ENCODE measurements at places on chromosomes 13 and 19.

GRCh38 chr13:48977973-48978372, 2.3 kb downstream of the FNDC3A start:
- no peak for DNase-seq

DNA sequence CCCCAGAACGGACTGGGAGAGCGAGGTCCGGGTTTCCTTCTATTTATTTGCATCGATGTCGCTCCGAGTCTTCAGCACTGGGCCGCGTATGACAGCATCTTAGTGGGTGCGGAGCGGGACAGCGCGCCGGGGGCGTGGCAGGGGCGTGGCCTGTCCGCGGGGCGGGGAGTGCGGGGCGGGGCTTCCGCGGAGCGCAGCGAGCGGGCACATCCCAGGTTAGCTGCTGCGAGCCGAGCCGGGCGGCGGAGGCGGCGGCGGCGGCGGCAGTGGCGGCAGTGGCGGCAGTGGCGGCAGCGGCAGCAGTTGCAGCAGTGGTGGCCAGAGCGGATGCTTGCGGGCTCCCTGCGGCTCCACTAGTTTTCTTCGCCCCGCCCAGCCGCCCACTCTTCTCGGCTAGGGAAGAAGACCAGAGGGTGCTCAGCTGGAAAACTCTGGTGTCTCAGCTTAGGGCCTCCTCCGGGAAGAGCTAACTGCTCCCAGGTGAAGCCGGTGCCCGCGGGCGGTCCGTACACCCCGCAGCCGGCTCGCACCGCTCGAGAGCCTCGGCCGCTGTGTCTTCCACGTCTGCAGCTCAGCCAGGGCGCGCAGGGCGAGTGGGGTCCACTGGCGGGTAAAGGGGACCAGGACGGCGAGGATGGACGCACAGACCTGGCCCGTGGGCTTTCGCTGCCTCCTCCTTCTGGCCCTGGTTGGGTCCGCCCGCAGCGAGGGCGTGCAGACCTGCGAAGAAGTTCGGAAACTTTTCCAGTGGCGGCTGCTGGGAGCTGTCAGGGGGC, at the start of gene GPC5:
Gene GPC5, plus strand, starts transcription at position 209 of the 776 bp plus-strand sequence.
- peak; percentile 86 for DNase-seq

GRCh38 chr13:37515226-37515625, 83.3 kb downstream of the POSTN start:
- no peak for DNase-seq

- no peak for DNase-seq
These were observed 65.4 kb downstream of the SPATA13 start for GRCh38 chr13:24225930-24226329.

- peak; percentile 67 for DNase-seq
These were observed 41.2 kb upstream of the USPL1 start for GRCh38 chr13:30576528-30576927.

GRCh38 chr13:52686376-52686775, 33.7 kb downstream of the SUGT1 start:
- no peak for DNase-seq

DNA sequence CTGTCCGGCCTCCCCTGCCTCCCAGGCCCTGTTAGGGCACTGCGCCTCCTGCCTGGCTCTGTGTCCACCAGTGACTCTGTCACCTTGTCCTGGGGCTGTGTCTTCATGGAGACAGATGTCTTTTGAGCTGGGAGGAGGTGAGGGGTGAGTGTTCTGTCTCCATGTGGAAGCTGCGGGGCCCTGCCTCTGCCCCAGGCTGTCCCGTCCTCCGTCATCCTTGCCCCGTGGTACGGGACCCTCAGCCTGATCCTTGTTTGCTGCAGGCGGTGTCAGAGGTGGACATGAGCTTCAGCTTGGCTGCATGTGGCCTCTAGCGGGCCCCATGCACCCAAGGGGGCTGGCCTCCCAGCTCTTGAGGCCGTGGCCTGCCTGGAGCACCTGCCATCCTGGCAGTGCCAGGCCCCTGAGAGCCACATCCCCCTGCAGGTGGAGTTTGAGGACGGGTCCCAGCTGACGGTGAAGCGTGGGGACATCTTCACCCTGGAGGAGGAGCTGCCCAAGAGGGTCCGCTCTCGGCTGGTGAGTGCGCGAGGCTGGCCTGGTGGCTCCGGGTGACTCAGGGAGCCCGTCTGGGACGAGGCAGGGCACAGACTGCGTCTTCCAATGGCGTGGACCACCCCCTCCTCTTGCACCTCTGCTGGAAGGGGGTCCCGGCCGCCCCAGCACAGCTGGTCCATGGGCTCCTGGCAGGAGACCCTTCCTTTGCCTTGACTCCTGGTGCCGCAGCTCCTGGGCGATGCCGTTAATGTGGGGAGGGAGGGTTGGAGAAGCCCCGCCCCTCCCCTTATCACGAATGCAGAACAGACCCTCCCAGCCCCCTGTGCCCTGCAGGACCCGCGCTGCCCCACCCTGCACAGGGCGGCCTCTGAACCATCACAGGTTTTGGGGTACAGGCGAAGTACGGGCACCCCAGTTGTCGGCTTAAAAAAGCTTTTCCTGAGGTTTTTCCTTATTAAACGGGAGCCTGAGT, 181.3 kb downstream of the KDM4B start:
- no peak for DNase-seq

DNA sequence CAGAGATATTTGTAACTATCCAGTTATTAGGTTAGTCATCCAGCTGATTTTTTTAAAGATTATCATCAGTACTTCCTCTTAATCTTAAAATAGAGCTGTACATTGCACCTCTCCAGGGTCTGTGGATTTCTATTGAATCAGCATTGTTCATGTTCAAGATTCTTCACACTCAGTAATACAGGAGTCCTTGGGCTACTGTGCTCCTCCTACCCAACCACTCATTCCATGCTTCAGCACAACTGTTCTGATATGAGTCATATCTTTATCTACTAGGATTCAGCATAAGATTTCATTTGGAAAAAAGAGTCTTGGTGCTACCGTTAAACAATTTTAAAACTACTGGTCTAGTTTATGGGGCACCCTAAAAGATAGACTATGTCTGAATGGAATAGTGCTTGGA, 357.8 kb downstream of the DCT start:
- no peak for DNase-seq

DNA sequence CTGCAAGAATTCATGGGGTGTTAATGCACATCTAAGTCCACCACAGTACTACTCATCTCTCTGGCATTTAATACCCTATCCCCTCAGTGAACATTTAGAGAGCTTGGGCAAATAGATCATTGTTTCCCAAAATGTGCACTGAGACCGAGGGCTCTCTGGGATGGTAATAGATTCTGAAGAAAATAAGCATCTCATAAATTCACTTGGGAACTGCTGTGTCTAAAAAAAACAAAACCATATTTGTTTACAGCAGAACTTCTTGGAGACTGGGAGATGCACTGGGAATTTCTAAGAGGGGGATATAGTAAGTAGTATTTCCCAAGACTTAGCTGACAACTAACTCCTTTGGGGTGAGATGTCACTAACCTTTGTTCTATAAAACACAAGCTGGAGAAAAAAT, 58.4 kb downstream of the ENOX1 start:
- DNase-seq: no peak

GRCh38 chr13:85806553-85807175, 7.4 kb upstream of the SLITRK6 start:
- no peak for DNase-seq

DNA sequence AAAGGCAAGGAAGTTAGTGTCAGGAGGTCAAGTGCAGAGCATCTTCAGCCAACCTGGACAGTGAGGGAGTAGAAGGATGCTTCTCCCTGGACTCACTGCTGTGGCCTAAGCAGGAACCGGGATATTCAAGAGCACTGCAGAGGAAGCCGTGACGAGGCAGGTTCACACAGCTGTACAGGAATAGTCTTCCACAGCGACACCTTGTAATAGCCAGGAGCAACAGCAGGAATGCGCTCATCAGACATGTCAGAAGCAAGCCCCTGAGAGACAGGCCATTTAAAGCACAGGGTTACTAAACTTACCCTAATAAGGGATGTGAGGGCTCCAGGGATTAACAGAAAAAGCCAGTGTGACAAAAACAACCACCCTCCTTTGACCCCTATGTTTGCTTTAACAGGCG, 3.5 kb upstream of the MED26 start:
- DNase-seq: no peak

DNA sequence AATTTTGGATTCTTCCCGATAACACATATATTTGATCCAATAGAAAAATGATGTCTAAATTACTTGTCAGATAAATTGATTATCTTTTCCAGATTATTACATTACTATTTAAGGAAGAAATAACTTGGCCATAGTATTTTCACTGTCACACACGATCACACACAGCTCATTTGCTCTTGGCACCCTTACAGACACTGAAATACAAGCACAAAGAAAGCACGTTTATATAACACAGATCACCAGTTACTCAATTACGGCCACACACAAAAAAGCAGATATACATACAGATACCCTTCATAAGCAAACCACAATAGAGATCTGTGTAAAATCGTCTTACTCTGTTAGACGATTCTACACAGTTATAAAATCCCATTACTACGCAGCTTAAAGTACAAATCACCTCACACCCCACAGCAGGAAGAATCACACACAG, 716 bp upstream of the ZNF420 start:
- no peak for DNase-seq

- DNase-seq: no peak
These were observed 64.4 kb downstream of the TRPM4 start for GRCh38 chr19:49222011-49222410.

- no peak for DNase-seq
These were observed 18.9 kb upstream of the MYO16 start for GRCh38 chr13:108610507-108610906.

DNA sequence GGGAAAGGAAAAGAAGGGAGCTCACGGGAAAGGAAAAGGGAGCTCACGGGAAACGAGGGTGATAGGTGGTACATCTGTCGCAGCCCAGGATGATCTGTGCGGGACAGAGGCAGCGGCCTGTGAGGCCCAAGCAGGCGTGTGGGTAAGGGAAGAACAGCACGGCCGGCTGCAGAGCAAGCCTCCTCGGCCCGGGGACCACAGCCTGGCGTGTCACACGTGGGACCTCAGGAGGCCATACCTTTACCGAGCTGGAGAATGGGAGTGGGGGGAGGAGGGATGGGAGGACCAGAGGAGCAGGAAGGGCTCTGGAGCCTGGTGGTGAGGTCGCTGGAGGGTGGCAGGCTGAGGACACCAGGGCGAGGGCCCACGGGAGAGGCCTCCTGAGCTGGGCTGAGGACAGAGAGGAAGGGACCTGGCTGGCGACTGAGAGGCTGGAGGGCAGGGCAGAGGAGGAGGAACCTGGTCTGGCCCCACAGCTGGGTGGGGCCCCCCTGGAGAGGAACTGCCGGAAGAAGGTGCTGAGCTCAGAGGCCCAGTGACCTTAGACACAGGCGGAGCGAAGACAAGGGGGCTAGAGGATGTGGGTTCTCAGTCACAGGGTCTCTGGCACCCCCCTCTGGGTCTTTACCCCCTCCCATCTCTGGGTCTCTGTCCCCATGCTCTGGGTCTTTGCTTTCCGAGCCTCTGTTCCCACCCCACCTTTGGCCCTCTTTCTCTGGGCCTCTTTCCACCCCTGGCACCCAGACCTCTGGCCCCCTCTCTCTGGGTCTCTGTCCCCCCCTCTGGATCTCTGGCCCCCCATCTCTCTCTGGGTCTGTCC, 2.9 kb upstream of the FTL start:
- no peak for DNase-seq

- peak; percentile 31 for DNase-seq
These were observed at the start of gene UNC13A for GRCh38 chr19:17687857-17688784. UNC13A (minus strand) TSS chr19:17688354; CDS start chr19:17688199, 155 bp downstream.

DNA sequence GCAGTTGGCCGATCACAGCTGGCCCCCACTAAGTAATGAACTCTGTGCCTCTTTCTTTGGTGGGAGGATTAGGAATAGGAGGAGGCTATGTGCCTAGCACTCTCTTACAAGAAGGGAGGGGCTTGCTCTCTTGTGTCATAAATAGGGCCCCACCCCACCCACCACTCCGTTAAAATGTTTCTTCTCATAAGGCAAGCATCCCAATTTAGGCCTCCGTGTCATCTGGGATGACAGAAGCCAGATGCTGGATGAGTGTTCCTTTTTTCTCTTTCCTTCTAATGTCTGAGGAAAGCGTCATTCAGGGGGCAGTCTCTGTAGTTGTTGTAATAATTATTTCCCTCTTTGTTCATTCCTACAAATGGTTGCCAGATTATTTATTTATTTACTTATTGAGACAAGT, at the start of gene LIPE:
Gene LIPE, minus strand, starts transcription at position 76 of the 400 bp plus-strand sequence. CDS start 239 bp downstream, outside the sequence.
- no peak for DNase-seq

DNA sequence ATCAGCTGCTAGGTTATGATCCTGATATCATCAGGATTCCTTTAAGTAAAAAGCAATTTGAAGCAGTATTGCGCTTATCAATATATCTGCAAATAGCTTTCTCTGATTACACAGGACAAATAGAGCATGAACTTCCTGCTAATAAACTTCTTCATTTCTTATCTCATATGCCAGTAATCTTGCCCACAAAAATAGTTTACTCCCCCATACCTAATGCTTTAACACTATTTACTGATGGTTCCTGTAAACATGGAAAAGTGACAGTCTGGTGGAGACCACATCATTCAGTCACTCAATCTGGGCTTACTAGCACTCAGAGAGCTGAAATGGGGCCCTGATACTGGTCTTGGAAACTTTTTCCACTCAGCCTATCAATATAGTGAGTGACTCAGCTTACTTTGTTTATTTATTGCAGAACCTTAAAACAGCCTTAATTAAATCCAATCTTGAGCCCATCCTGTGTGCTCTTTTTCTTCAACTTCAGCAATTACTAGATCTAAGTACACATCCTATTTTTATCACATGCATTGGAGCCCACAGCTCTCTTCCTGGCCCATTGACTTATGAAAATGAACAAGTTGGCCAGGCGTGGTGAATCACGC, 1464.3 kb downstream of the UQCRFS1 start:
- DNase-seq: no peak

GRCh38 chr19:51904331-51905165, at the start of gene ZNF649:
ZNF649 (minus strand) TSS chr19:51905017; CDS start chr19:51900107, 4,910 bp downstream.
- peak; percentile 56 for DNase-seq

- no peak for DNase-seq
These were observed 136.2 kb upstream of the ZNF536 start for GRCh38 chr19:30235946-30236345.

DNA sequence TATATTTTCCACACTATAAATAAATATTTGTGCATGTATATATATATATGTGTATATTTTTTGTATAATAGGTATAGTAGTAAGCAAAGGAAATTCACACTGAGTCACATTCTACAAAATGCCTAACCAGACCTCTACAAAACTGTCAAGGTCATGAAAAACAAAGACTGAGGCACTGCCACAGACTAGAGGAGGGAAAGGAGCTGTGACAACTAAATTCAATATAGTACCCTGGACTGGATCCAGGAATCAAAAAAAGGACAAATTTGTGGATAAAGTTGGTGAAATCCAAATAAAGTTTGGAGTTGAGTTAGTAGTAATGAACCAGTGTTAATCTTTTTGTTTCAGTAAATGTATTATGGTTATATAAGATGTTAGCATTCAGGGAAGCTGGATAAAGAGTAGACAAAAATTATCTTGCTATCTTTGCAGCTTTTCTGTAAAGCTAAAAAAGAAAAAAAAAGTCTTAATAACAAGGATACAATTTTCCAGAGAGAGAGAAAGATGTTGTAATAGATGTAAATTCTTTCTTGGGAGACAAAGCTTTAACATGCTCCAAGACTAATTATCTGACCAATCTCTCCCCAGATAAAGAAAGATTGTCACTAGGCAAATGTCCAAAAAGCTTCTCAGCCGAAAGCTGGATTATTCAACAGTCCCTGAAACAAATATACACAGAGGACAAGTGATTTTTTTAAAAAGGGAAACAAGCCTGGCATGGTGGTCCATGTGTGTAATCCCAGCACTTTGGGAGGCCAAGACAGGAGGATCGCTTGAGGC, 19.1 kb downstream of the SYDE1 start:
- DNase-seq: no peak

Data from CD8-positive, alpha-beta memory T cell (primary cell).